ENCODE measurements at places on chromosomes 2 and 18.

GRCh38 chr2:149808556-149808955 is 221.0 kb upstream of the MMADHC start:
- H3K27ac ChIP-seq: no peak overlapping the region
- no peak for DNase-seq
- no peaks in the 10 kb centered on the region for H3K27me3 ChIP-seq
- H3K4me3 ChIP-seq: no peak overlapping the region
- no peaks in the 10 kb centered on the region for H3K36me3 ChIP-seq
- no peaks in the 10 kb centered on the region for H3K4me1 ChIP-seq

GRCh38 chr2:172207911-172208310 is 105.2 kb upstream of the DLX2 start:
- no peaks in the 10 kb centered on the region for H3K36me3 ChIP-seq
- H3K4me1 ChIP-seq: no peaks in the 10 kb centered on the region
- no peak overlapping the region for H3K27ac ChIP-seq
- no peaks in the 10 kb centered on the region for H3K27me3 ChIP-seq

GRCh38 chr2:234500394-234501006 is 3.6 kb upstream of the ARL4C start:
- H3K36me3 ChIP-seq: no peaks in the 10 kb centered on the region
- peak; percentile 74 for DNase-seq
- H3K27me3 ChIP-seq: no peaks in the 10 kb centered on the region
- H3K4me3 ChIP-seq: no peak overlapping the region

DNA sequence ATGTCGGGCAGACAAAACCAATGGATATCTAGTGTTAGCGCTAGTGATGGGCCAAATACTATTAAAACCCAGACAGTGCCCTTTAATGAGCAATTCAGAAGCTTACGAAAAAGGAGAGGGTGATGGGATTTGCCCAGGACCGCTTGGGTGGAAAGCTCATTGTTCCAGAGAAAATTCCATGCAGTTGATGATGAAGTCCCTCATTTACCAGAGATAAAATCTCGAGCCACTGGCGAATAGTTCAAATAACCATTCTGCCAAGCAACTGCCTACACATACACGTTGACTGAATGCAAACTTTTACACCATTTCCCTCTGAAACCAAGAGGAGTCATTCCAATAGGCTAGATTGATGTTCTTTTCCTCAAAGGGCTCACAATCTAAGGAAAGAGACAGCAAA is 73.6 kb upstream of the ARL4C start:
- H3K27ac ChIP-seq: no peak overlapping the region
- H3K27me3 ChIP-seq: peaks cover 11% of the 10 kb centered on the region
- no peak for DNase-seq
- H3K36me3 ChIP-seq: no peaks in the 10 kb centered on the region

- H3K36me3 ChIP-seq: no peaks in the 10 kb centered on the region
- no peak for DNase-seq
- H3K27me3 ChIP-seq: no peaks in the 10 kb centered on the region
Observed at GRCh38 chr2:23900541-23901322, 26.2 kb downstream of the ATAD2B start.

DNA sequence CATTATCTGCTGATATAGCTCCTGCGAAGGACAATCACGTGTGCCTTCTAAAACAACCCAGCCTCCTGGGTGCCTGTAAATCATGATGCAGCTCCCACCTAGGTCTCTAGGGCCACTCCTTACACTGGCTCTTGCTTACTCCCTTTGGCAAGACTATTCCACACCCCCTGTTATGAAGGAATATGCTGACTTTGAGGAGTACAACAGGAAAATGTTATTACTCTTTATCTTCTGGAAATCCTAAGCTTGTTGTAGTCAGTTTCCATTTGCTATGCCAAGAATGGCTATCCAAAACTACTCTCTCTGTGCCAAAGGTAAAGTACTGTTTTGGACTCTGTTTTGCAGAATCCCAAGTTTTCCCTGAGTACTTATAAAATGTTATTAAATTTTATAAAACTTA is 7.7 kb downstream of the SGO2 start:
- H3K36me3 ChIP-seq: no peaks in the 10 kb centered on the region
- no peak overlapping the region for H3K4me3 ChIP-seq
- no peaks in the 10 kb centered on the region for H3K27me3 ChIP-seq
- no peak for DNase-seq

DNA sequence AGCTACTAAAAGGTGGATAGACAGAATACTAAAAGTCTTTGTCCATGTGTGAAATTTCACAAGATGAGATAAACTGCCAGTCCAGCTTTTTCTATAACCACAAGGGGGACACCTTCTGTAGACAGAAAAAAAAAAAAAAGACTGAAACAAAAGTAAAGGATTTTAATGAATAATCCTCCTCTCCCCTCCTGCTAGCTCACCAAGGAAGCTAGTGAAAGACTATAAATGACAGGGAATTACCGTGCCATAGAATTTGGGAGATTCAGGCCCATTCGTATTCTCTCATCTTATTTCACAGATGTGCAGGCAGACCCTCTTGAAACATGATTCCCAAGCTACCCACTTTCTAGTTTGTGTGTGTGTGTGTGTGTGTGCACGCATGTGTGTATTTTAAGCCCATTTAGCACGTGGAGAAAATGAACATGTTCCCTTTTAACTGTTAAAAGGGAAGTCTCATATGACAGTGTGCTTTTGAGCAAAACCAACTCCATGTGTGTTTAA is 36.3 kb upstream of the SLC8A1 start:
- no peak overlapping the region for H3K27ac ChIP-seq
- H3K36me3 ChIP-seq: no peaks in the 10 kb centered on the region
- no peak for DNase-seq
- no peaks in the 10 kb centered on the region for H3K4me1 ChIP-seq
- no peak overlapping the region for H3K4me3 ChIP-seq

GRCh38 chr2:234046521-234046920 is 4.0 kb upstream of the SPP2 start:
- no peak overlapping the region for H3K27ac ChIP-seq
- no peaks in the 10 kb centered on the region for H3K4me1 ChIP-seq
- no peak for DNase-seq
- no peak overlapping the region for H3K4me3 ChIP-seq

DNA sequence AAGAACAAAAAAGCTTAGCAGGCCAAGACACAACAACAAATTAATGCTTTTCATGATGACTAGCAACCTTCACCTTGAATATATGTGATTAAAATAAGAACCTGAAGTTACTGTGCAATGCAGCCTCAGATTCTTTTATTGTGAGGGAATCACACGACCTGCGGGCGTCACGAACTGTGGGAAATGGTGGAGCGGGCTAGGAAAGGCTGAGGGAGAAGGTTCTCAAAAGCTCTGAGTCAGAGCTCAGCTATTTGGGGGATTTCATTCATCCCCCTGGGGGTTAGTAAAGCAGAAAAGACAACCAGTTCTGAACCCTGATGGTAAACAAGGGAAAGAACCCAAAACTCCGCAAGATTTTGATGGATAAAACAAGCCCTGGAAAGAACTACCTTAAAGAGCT is 89.3 kb upstream of the NCKAP5 start:
- no peaks in the 10 kb centered on the region for H3K27me3 ChIP-seq
- no peak overlapping the region for H3K4me3 ChIP-seq
- no peaks in the 10 kb centered on the region for H3K36me3 ChIP-seq
- no peaks in the 10 kb centered on the region for H3K4me1 ChIP-seq
- DNase-seq: no peak
- H3K27ac ChIP-seq: no peak overlapping the region

- no peaks in the 10 kb centered on the region for H3K36me3 ChIP-seq
- H3K4me3 ChIP-seq: no peak overlapping the region
- H3K27me3 ChIP-seq: no peaks in the 10 kb centered on the region
- no peak for DNase-seq
- H3K4me1 ChIP-seq: no peaks in the 10 kb centered on the region
Observed at GRCh38 chr2:178394859-178395258, 56.1 kb downstream of the PRKRA start.

DNA sequence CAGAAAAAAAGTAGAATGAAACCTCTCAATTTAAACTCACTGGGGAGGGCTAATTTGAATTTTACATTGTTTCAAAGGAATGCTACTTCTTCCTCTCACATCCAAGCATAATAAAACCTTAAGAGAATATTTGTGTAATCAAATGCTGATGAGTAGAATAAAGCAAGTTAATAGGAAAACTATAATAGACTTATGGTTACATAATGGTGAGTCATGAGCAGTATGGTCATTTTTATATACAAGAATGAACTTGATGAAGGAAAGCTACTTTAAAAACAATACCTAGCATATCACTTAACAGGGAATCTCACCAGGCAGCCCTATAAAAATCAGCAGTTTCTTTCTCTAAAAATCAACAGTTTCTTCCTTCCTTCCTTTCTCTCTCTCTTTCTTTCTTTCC is 80.3 kb downstream of the VSNL1 start:
- H3K36me3 ChIP-seq: no peaks in the 10 kb centered on the region
- no peak for DNase-seq
- no peak overlapping the region for H3K4me3 ChIP-seq

DNA sequence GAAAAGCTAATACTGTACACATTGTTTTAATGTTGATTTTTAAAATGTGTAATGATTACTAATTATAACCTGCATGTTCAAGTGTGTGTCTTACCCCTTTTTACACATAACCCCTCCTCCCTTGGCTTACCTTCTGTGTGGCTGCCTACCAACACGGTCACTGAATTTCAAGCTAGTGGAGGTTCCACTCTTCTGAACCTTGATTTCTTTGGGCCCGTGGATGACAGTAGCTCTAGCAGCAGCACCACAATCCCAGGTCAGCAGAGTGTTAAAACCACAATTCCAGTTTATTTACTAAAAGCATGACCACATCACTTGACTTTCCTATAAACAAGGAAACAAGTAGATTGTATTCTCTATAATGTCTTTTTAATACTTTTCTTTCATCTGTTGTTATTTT is 56.9 kb downstream of the AFTPH start:
- H3K27ac ChIP-seq: no peak overlapping the region
- DNase-seq: no peak
- H3K27me3 ChIP-seq: no peaks in the 10 kb centered on the region
- no peaks in the 10 kb centered on the region for H3K4me1 ChIP-seq
- peaks cover 49% of the 10 kb centered on the region for H3K36me3 ChIP-seq

- H3K36me3 ChIP-seq: no peaks in the 10 kb centered on the region
- no peaks in the 10 kb centered on the region for H3K27me3 ChIP-seq
- no peak overlapping the region for H3K4me3 ChIP-seq
- peaks cover 3% of the 10 kb centered on the region for H3K4me1 ChIP-seq
- no peak for DNase-seq
Observed at GRCh38 chr2:9967053-9967775, 15.7 kb downstream of the GRHL1 start.

- H3K36me3 ChIP-seq: no peaks in the 10 kb centered on the region
- no peak overlapping the region for H3K4me3 ChIP-seq
- no peaks in the 10 kb centered on the region for H3K27me3 ChIP-seq
- H3K4me1 ChIP-seq: no peaks in the 10 kb centered on the region
Observed at GRCh38 chr2:88471083-88471942, 18.8 kb upstream of the FOXI3 start.

DNA sequence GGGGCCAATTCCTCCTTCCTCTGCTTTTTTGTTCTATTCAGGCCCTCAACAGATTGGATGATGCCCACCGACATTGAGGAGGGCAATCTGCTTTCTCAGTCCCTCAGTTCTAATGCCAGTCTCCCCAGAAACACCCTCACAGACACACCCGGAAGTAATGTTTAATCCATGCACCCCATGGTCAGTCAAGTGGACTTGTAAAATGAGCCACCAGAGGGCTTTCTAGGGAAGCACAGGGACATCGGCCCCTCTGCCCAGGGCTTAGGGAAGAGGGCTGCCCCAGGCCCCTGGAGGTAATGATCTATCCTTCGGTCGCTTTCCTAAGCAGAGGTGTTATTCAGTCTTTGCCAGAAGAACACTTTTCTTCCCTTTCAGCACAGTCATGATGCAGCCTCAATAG is 107.4 kb downstream of the PDCL3 start:
- H3K27ac ChIP-seq: no peak overlapping the region
- H3K27me3 ChIP-seq: no peaks in the 10 kb centered on the region
- DNase-seq: no peak
- no peaks in the 10 kb centered on the region for H3K4me1 ChIP-seq

GRCh38 chr2:71156573-71156972 is 26.1 kb downstream of the MPHOSPH10 start:
- H3K36me3 ChIP-seq: no peaks in the 10 kb centered on the region
- no peak for DNase-seq
- peaks cover 10% of the 10 kb centered on the region for H3K4me1 ChIP-seq
- no peak overlapping the region for H3K27ac ChIP-seq

- H3K4me1 ChIP-seq: no peaks in the 10 kb centered on the region
- H3K27ac ChIP-seq: no peak overlapping the region
- no peak overlapping the region for H3K4me3 ChIP-seq
- H3K36me3 ChIP-seq: no peaks in the 10 kb centered on the region
Observed at GRCh38 chr2:2831633-2832032, 500.6 kb upstream of the MYT1L start.

DNA sequence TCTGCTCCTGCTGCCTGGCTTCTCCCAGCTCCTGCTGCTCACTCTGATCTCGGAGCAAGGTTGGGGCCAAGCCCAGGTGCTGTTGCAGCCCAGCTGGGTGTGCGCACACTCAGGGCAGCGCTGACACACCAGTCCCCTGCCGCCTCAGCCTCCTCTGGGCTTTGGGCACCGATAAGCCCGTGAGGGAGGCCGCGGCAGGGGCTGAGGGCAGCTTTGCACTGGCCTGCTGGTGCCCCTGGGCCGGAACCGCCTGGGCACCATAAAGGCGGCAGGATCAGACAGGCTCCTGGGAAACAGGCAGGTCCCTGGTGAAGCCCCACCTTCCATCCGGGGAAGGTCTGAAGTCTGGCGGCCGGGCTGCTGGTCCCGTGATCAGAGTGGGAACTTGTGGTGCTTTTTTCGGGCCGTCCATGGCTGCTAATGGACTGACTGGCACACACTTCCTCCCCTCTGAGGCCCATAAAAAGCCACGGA is 14.1 kb upstream of the EML6 start:
- no peak for DNase-seq
- H3K27me3 ChIP-seq: peaks cover 29% of the 10 kb centered on the region
- H3K36me3 ChIP-seq: no peaks in the 10 kb centered on the region
- H3K4me1 ChIP-seq: peaks cover 12% of the 10 kb centered on the region
- H3K27ac ChIP-seq: no peak overlapping the region
- peak overlapping the region; percentile 42 for H3K4me3 ChIP-seq

GRCh38 chr2:97840198-97840597 is 126.8 kb downstream of the ZAP70 start:
- peaks cover 43% of the 10 kb centered on the region for H3K36me3 ChIP-seq
- H3K4me1 ChIP-seq: no peaks in the 10 kb centered on the region
- H3K4me3 ChIP-seq: no peak overlapping the region
- no peaks in the 10 kb centered on the region for H3K27me3 ChIP-seq
- no peak overlapping the region for H3K27ac ChIP-seq

DNA sequence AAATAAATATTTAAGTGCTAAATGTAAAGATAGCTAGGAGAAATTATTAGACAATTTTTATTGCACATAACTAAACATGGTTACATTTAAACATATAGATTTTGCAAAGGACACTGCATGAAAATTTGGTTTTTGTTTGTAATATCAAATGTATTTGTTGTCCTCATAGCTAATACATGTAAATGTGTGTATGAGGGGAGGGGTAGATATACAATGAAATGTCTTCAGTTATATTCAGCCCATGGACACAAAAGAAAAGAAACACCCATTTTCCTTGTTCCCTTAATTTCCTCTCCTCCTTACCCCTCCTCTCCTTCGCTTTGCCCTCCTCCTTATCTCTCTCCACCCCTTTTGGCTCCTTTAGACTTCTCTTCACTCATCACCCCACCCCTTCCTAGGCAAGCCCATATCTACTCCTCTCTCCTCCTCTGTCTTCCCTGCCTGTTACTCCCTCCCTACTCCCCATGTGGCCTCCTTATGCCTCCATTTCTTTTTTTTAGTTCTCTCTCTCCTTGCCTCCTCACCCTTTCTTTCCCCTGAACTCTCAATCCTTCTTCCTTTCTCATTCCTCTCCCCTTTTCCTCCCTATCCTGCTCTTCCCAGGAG is 1.4 kb downstream of the COL3A1 start:
- no peaks in the 10 kb centered on the region for H3K27me3 ChIP-seq
- no peak overlapping the region for H3K4me3 ChIP-seq
- no peak for DNase-seq
- H3K4me1 ChIP-seq: no peaks in the 10 kb centered on the region
